NCI-H526 (cell line): ENCODE measurements at places on chromosomes 6 and 20.

DNA sequence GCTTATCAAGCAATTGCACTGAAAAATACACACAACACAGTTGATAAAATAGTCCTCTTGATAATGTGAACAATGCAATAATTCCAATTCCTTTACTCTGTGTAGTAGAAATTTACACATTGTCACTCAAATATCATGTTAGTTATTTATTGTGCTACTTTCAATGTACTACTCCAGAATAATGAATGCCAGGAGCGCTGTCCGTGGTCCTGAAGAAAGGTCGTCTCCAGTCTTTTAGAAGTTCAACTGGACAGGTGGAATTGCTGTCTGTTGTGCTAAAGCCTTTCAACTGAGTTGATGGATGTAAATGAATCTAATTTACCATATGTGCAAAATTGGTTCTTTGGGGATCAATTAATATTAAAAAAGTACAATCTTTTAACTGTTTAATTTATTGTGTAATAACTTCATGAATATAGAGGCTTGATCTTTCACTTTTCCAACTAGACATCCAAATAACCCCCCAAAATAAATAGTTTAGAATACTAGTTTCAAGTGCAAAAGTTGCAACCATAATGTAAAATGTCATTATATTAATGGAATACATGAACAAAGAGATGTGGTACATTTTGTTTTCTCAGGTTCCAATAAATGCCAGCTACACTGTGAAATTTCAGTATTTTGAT lies 3.2 kb downstream of the GRIK2 start:
- no peak for DNase-seq

GRCh38 chr20:14331646-14332045 lies 5.8 kb downstream of the FLRT3 start:
- peak; percentile 54 for DNase-seq

- peak; percentile 88 for DNase-seq
Measured at GRCh38 chr6:24721461-24722215, 2.7 kb upstream of the C6orf62 start.

- no peak for DNase-seq
Measured at GRCh38 chr6:17061097-17061496, 40.8 kb upstream of the STMND1 start.
